GM23338 (cell line): ENCODE measurements at places on chromosomes 4 and X. TPM values are rescaled to one million over a fixed set of nuclear protein-coding genes. Genes with fewer than 3 reads are reported as not detected.

Gene C4orf36
- polyA plus RNA-seq, result 0.97 and 1.6 TPM in 2 replicates

Gene PRDM8
- polyA plus RNA-seq, result 0.16 TPM in 1 of 2 replicates, not detected in the other

Gene PORCN
- 19.4 and 22.3 TPM in 2 replicates for polyA plus RNA-seq

Gene NPY5R
- 1.2 and 1.8 TPM in 2 replicates for polyA plus RNA-seq

Gene TMPRSS11A
- polyA plus RNA-seq, result 0.16 TPM in 1 of 2 replicates, not detected in the other

Gene UBA1
- 97.7 and 104 TPM in 2 replicates for polyA plus RNA-seq

Gene MAGED4B
- polyA plus RNA-seq, result 145 and 157 TPM in 2 replicates

Gene MFAP3L
- polyA plus RNA-seq, result 2.5 and 3.4 TPM in 2 replicates

Gene ARMCX1
- polyA plus RNA-seq, result 27.9 and 28.0 TPM in 2 replicates

Gene ADAM29
- not detected in 2 replicates for polyA plus RNA-seq

Gene ALB
- polyA plus RNA-seq, result not detected in 2 replicates
